ENCODE measurements at places on chromosomes 2 and 18.

DNA sequence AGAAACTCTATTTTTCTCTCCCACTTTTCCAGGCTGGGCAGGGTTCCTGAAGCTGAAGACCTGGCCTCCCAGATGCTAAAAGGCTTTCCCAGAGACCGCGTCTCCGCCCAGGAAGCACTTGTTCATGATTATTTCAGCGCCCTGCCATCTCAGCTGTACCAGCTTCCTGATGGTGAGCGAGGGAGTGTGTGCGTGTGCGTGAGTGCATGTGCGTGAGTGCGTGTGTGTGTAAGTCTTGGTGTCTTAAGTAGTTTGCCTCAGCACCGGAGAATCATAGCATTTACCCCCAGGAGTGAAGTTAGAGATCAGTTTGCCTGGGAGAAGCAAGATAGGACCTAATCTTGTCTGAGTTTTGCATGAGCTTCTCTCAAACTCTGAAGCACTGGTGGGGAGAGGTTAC lies 73.7 kb downstream of the CDK15 start:
- DNase-seq: no peak

DNA sequence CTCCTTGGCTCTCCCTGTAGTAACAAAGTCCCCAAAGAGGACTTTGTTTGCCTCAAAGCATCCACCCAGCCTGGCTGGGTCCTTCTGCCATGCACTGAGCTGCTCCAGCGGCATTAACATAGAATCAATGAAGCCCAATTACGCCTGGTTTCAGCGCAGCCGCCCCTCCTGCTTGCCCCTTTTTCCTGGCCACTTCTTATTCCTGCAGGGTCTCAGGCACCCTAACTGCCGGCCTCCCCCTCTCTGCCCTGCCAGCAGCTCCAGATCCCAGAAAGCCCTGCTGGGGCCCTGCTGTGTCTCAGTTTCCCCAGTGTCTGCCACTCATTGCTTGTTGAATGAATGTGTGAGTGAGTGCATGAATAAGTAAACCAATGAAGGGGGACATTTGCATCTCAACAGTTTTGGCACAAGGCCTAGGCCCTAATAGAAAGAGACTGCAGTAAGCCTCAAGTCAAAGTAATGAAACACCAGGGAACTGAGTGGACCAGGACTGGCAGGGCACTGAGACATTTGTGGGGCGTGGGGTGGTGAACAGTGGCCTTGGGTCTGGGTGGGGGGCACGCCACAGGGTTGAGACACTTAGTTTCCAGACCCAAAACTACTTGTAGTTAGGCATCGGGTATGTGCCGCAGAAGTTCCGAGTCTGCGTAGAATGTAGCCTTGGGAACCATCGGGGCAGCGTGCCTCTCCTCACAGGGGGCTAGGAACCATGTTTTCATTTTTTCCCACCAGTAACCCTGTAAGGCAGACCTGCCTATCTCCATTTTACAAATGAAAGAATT lies 60.6 kb downstream of the SMAD7 start:
- no peak for DNase-seq

DNA sequence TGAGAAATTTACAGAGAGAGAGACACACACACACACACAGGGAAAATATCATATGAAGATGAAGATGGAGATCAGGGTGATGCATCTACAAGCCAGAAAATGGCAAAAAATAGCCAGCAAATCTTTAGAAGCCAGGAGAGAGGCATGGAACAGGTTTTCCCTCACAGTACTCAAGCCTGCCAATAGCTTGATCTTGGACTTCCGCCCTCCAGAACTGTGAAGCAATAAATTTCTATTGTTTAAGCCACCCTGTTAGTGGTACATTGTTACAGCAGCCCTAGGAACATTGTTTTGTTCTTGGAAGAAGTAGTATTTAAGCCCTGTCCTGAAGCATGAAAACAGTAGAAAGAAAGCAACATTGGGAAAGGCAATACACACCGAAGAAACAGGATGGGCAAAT lies 292.0 kb upstream of the LRP1B start:
- no peak for DNase-seq

DNA sequence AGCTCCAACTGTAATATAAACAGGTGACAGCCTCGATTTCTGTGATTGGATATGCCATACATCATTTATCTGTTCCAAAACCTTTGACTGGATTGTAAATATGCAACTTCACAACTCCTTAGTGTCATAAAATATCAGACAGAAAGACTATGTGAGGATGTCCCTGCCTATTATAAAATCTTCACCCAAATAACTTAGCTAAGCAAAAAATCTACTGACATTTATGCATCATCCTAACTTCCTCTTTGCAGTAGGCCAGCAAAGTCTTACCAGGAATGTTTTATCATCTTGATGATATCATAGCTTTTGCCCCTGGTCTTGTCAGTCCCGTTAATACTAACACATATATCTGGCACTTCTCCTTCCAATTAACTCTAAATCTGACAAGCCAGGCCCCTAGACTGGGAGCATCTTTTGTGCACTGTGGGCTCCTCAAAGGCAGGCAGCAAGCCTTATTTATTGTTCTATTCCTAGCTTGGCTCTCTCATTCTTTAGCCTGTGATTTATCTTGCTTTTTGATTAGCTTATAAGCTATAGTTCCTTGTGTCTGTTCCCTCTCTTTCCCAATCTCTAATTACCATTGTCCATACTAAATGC lies 356.5 kb upstream of the HNMT start:
- DNase-seq: no peak

DNA sequence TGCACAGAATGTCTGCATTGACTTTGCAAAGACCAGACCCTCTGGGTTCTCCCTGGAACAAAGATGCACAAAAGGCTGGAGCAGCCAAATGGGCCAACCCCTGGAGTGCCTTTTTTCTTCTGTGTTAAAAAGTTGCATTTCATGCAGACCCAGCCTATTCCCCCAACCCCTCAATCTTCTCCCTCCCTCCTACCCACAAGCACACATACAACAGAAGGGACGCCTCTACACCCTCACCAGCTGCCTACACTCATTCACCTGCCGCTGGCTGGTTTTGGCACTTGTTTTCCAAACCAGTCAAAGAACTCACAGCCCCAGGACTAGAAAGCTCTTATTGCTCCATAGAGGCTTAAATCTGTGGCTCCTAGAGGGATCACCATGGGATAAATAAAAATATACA lies 16.6 kb downstream of the MARCHF4 start:
- DNase-seq: no peak

GRCh38 chr2:224016963-224017362 lies 22.1 kb downstream of the SERPINE2 start:
- DNase-seq: no peak

DNA sequence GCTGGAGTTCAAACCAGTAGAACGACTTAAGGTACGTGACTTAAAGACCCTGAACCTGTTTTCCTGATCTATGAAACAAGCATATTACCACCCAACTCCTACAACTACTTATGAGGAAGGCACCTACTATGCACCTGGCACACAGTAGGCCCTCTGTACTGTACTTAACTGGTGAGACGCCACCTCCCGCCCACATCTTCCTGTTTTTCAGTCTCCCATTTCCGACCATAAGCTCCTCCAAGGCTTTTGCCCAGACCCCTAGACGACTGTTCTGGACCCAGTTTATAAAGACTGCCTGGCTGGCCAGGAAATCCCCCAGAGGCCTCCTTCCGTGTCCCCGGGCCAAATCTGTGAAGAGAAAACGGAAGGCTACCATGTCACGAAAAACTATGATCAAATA lies 1.5 kb downstream of the GALNT14 start:
- DNase-seq: no peak

GRCh38 chr2:197500503-197501131 lies 438 bp downstream of the HSPE1 start:
- peak; percentile 41 for DNase-seq

- no peak for DNase-seq
Observed at GRCh38 chr18:39453882-39454281, 1888.3 kb upstream of the CELF4 start.

DNA sequence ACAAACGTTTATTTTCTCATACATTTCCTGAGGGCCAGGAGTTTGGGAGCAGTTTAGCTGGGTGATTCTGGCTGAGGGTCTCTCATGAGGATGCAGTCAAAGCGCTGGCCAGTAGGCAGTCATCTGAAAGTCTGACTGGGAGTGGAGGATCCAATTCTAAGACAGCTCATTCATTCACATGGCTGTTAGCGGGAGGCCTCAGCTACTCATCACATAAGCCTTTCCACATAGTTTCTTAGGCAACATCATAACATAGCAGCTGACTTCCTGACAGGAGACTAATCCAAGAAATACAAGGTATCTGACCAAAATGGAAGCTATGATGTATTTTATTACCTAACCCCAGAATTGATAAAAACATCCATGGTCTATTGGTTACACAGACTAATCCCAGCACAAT lies 2.9 kb upstream of the MRPL44 start:
- DNase-seq: no peak

GRCh38 chr2:40034801-40035200 lies 255.7 kb upstream of the THUMPD2 start:
- no peak for DNase-seq

DNA sequence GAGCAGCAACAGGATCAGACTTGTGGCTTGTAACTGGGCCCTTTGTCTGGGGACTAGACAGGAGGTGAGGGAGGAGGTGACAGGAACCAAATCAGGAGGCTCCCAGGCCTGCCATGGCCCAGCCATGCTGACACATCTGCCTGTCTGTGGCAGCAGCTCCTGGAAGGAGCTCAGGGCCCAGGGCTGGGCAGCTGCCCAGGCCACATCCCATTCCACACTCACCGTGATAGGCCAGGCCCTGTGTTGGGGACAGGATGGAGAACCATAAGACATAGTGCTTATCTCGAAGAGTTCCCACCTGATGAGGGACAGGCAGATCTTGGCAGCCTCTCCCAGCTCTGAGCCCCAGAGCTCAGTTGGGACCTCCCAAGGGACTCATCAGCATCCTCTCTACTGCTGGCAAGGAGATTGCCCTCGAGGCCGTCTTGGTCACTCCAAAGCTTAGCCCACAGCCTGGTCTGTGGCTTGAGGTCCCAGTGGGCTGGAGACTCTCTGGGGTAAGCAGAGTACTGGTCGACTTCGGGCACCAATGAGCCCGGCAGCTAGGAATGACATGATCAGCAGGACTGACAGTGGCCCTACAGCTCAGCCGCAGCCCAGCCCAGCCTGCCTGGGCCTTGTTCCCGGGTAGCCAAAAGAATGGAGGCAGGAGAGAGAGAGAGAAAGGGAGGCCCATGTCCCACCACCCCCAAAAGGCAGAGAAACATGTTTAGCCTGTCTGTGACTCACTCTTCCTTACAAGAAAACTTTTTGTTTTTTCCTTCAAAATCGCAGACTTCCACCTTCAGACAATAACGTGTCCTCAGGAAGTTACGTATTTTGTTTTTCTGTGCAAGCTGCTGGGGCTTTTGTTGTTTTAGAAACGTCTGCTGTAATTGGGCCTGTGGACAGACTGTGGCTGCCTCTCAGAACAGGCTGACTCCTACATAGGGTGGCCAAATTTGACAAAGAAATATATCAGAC lies 82.1 kb downstream of the HS1BP3 start:
- DNase-seq: no peak

GRCh38 chr2:212669761-212670160 lies 131.2 kb upstream of the ERBB4 start:
- DNase-seq: no peak

DNA sequence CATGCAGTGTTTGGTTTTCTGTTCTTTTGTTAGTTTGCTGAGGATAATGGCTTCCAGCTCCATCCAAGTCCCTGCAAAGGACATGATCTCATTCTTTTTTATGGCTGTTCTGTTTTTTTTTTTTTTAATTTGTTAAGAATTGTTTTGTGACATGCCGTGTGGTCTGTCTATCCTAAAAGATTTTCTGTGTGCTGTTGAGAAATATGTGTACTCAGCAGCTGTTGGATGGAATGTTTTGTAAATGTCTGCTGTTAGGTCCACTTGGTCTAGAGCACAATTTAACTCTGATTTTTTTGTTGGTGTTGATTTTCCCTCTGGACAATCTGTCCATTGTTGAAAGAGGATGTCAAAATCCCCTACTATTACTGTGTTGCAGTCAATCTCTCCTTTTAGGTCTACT lies 80.4 kb upstream of the WDR75 start:
- DNase-seq: no peak

DNA sequence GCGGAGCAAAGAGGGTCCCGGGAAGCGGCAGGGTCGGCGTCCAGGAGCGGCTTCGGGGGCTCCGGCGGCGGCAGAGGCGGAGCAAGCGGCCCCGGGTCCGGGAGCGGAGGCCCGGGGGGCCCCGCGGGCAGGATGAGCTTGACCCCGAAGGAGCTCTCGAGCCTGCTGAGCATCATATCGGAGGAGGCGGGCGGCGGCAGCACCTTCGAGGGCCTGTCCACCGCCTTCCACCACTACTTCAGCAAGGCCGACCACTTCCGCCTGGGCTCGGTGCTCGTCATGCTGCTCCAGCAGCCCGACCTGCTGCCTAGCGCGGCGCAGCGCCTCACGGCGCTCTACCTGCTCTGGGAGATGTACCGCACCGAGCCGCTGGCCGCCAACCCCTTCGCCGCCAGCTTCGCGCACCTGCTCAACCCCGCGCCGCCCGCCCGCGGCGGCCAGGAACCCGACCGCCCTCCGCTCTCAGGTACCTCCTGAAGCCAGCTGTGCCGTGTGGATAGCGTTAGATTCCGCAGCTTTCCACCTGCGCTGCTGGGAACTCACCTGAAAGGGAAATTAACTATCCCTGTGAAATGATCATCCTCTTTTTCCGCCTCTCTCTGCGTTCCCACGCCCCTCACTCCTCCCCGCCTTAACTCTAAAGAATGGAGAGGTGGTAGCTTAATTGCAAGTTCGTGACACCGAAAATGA lies 472 bp downstream of the CNOT11 start:
- DNase-seq: peak; percentile 22

DNA sequence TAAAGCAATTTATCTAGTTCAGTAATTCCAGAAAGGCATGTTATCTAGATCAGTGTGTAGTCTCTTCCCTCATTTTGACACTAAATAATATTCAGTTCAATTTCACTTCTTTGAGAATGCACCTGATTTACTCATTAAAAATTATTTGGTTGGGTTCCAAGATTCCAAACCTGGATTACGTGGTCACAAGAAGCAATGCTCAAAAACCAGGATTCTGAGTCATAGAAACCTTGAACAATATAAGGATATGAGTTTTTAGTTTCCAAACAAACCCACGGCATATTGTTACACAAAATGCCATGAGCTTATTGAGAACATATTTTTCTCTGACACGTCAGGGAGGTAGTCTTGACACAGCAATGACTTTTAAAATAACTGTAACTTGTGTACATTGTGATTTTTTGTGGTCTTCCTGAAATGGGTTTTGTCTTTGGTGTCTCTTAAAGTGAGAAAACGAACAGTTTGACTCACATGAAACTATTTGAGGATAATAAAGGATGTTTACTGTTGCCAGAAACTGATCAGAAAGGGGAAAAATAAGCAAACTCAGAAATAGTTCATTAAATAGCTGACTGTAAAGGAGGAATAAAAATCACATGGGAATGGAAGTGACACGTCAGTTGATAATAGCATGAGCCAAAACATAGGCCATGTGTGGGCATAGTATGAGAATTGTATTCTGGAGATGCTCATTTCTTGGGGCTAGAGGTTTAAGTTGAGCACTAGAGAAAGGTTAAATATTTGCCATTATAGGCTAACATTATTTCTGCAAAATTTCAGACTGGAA lies 617.7 kb upstream of the CDH2 start:
- no peak for DNase-seq

- DNase-seq: no peak
Observed at GRCh38 chr18:35711227-35711626, 129.7 kb downstream of the GALNT1 start.

GRCh38 chr2:140843186-140843585 lies 1287.6 kb downstream of the LRP1B start:
- no peak for DNase-seq

GRCh38 chr18:58314284-58314683 lies 270.3 kb downstream of the NEDD4L start:
- no peak for DNase-seq
